C1 segment of cervical spinal cord (tissue), 14 donors: ENCODE measurements at places on chromosomes 1 and 21.

DNA sequence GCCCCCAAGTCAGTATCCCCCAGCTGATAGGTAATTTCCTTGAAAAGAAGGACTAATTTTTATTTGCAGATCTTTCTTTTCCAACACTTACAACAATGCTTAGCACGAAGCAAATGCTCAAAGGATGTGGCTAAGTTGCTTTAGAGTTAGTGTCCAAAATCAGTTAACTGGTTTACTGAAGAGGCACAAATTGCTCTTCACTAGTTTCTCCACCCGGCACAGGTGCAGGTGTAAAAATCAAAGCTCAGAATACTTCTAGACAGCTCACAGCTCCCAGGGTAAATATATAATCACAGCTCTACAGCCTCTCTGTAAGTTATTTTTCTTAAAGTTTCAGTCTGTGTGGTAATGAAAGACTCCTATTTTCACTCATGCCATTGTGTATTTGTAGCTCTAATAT is 361.8 kb downstream of the NEGR1 start:
- no peak for DNase-seq

DNA sequence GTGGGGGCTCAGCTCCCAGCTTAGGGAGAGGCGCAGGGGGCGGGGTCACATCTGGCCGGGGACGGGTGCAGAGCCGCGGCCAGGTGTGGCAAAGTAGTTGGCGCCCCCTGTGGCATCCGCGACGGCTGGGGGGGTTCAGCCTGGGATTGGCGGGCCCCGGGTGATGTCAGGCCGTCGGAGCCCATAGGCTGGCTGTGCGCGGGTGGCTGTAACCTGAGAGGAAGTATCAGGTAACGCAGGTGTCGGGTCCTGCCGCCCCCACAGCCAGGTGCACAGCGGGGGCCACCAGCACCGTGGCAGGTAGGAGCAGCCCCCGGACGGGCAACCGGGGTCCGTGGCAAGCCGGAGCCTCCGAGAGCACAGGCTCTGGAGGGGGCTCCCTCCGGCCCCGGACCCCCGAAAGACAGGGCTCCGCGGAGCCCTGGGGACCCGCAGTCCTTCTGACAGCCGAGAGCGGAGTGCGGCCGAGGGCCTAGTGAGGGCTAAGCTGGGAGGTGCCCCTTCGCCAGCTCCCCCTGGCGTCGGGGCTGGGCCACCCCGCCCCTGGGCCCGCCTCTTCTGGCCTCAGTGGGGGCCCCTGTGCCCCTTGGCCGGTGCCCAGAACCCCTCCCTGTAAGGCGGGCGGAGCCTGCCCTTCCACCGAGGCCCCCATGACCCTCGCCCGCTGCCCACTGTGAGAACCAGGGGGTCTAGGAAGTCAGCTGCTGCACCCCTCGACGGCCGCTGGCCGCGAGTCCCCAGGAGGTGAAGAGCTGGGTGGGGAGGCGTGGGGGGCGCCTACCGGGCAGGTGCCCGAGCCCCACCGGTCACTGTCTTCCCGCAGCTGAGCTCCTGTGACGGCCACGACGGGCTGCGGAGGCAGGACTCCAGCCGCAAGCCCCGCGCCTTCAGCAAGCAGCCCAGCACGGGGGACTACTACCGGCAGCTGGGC is 17.9 kb downstream of the TNFRSF25 start:
- no peak for DNase-seq

- DNase-seq = no peak
Measured at GRCh38 chr1:16612332-16613172, 812 bp downstream of the NBPF1 start.

DNA sequence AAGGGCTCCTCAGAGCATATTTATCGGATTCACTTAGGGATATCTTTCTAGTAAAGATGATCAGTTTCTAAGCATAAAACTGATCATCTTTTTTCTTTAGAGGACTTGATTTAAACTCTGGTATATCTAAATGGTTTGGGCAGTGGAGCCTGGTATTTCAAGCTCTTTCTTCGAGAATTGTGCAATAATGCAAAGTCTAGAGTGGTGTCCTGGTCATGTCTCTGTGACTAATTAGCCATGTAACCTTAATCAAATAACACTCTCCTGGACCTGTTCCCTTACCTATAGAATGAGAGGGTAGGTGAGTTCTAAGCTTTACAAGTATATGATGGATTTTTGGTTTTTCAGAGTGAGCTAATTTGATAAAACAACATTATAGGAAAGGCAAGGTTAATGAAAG is 225.2 kb downstream of the RPS6KC1 start:
- DNase-seq = no peak

DNA sequence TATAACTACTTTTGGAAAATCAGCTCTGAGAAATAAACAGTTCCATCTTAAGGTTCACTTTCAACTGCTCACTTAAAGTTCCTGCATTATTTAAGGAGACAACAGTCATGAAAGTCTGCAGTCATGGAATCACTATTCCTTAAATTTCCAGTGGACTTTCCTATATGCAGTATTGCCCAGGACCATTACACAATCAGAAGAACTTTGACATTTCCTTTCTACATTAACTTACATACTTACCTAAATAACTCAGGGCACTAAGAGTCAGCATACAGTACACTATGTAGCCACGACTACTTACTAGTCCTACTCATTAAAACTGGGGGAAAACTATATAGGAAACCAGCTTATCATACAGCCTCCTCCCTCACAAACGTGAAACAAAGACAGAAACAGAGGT is 220.1 kb downstream of the SLC45A1 start:
- no peak for DNase-seq

GRCh38 chr21:42655796-42656770 is 2.7 kb downstream of the PDE9A start:
- peak; percentile 61 for DNase-seq

DNA sequence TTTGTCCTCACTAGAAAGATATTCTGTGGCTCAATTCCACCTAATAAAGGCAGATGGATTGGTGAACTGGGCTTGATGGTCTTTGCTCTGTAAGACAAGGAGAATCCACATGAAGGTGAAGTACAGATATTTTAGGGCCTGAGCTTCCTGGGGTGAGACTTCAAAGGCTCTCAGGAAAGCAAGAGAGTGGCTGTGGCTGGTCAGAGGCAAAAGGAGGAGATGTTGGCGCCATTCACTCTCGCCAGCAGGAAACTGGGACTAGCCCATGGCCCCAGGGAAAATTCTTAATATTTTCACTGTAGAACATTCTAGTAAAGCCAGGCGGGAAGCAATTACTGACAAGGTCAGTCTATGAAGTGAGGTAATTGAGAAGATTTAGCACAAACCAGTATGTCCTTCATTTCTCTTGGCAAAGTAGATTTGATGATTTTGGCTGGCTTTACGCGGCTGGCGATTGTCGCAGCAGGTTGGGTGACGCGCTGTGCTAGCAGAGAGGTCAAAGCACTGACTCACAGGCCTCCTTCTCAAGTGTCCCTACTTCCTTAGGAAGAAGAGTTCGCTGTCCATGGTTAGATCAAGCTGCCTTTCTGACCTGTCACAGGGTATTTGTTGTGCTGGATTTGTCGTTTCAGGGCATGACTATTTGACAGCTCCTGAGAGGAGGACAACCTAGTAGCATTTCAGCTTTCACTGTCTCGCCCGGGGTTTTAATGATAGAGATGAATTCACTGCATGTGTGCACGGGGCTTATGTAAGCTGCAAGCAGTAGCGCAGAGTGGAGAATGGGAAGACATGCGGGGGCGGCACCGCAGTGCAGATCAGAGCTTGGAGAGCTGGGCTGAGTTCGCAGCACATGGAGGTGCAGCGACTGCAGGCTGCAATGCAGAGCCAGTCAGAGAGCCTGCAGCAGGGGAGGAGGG is 32.7 kb downstream of the XCL1 start:
- no peak for DNase-seq

DNA sequence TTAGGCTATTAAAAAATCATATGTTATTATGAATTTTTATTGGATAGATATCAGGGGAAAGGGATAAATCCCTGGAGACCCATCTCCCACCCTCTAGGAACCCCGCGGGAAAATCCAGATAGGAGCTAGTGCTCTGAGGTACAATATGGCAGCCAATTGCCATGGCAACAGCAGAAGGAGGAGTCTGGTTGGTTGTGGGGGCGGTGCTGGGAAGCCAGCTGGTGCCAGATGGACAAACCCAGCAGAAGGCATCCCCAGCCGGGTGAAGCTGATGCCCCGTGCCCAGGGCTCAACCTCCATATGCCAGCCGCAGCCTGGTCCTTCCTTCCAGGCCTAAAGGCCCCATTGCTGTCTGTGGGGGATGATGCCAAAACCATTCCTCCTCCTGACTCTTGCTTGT is 38.3 kb downstream of the RHBG start:
- peak; percentile 60 for DNase-seq

GRCh38 chr1:91014475-91014874 is 7.4 kb downstream of the ZNF644 start:
- DNase-seq = peak; percentile 4

- no peak for DNase-seq
Measured at GRCh38 chr1:178931858-178932551, 61.1 kb upstream of the ANGPTL1 start.

GRCh38 chr1:38009088-38009840 is 3.3 kb upstream of the UTP11 start:
- DNase-seq = no peak

- no peak for DNase-seq
Measured at GRCh38 chr1:54500107-54500431, 48.0 kb upstream of the ACOT11 start.

DNA sequence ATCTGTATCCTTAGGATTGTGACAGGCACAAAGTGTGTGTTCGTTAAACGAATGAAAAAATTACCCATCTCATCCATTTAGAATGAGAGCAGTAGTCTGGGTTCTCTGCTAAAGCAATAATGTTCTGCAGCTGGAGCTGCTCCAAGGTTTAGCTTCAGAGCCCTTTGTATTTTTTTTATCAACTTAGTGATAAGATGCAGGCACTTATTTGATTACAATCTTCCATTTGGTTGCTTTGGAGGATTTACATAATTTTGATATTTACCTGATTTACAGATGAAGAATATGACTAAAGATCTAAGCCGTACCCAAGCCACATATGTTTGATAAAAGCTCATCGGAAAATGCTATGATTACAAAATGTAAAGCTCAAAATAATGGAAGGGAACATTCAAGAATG is 201.2 kb downstream of the KCTD3 start:
- no peak for DNase-seq

GRCh38 chr1:209607795-209608178 is 24.3 kb downstream of the CAMK1G start:
- DNase-seq = no peak
